ENCODE measurements at places on chromosomes 11 and 22. TPM values are rescaled to one million over a fixed set of nuclear protein-coding genes. Genes with fewer than 3 reads are reported as not detected.

The USP2 gene
- 1.1 TPM for total RNA-seq

The RAG2 gene
- total RNA-seq = not detected

The OR2AG1 gene
- not detected for total RNA-seq

The EFEMP2 gene
- total RNA-seq = 3.4 TPM

The TRIM51 gene
- total RNA-seq = not detected

The ARHGAP8 gene
- total RNA-seq = 127 TPM

The RFPL1 gene
- not detected for total RNA-seq

The SPI1 gene
- total RNA-seq = not detected

The WNT7B gene
- total RNA-seq = 97.0 TPM

The RAB39A gene
- total RNA-seq = not detected

The CATSPERZ gene
- not detected for total RNA-seq

The MYO18B gene
- not detected for total RNA-seq

The CCDC89 gene
- total RNA-seq = 0.26 TPM

The SAMM50 gene
- 47.0 TPM for total RNA-seq

The TSGA10IP gene
- not detected for total RNA-seq

The LRP4 gene
- total RNA-seq = 0.80 TPM

The IGLL5 gene
- total RNA-seq = not detected

The LAYN gene
- 0.47 TPM for total RNA-seq

The CEND1 gene
- not detected for total RNA-seq

The FGF4 gene
- not detected for total RNA-seq

The C11orf21 gene
- total RNA-seq = not detected

The PRR14L gene
- total RNA-seq = 60.5 TPM

The CNGA4 gene
- 0.32 TPM for total RNA-seq

The SLC22A6 gene
- not detected for total RNA-seq

The PATE4 gene
- total RNA-seq = not detected

The ZNF195 gene
- total RNA-seq = 65.5 TPM

The DEPDC5 gene
- 27.3 TPM for total RNA-seq

The FGF19 gene
- total RNA-seq = 0.73 TPM

The GGT1 gene
- total RNA-seq = 63.8 TPM
